SK-N-DZ (cell line): ENCODE measurements at places on chromosomes 1 and 21.

DNA sequence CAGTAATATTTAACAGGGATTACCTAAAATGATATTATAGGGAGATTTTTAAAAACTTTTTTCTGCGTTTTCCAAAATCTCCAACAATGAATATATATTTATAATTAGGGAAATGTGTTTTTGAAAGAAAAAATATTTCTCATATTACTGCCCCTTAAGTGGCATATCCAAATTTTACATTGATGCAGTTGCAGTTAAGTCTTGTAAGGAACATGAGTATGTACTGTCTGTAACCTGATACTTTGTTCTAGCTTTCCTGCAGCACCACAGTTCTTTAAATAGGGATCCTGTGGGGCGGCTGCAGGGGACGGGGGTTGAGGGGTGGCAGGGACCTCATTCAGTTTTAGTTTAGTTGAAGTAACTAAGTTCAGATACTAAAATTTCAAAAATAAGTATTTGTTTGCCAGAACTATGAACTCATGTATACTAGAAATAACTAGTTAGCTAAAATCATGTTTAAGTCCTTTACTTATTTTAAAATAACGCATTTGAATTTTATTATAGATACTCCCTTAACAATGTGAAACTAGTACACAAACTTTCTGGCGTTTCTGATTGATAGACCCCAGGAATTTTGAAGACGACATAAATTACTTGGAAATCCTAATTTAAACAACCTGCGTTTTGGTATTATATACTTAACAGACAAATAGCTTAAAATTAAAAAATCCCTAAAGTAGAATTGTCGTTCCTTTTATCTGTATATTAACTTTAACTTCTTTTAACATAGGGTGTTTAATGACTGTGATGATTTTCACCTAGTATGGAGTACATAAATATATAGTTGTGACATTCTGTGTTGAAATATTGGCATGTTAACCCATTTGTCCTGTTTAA is 639 bp upstream of the DNAJB4 start:
- peak; percentile 59 for DNase-seq

DNA sequence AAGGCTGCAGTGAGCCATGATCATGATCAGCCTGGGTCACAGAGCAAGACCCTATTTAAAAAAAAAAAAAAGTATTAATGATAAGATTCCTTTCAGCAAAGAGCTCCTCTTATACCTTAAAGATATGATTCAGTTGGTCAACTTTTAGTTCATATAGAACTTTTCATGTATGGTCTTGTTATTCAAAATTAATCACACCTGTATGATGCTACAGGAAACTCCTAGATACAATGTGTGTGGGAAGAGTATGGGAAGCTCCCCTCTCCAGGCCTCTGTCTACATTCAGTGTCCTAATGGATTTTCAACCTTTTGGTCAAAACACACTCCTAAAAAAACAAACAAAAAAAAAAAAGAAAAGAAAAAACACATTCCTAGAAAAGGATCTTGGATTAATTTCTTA is 17.1 kb downstream of the MR1 start:
- no peak for DNase-seq

- no peak for DNase-seq
Measured at GRCh38 chr1:97091263-97091662, 369.7 kb downstream of the PTBP2 start.

GRCh38 chr21:29218749-29219148 is 80.0 kb upstream of the BACH1 start:
- DNase-seq, result no peak

GRCh38 chr1:173995475-173995874 is 26.7 kb downstream of the RC3H1 start:
- DNase-seq, result no peak

- DNase-seq, result no peak
Measured at GRCh38 chr1:228825041-228825440, 89.8 kb downstream of the RHOU start.

- DNase-seq, result no peak
Measured at GRCh38 chr1:212951126-212951946, 995 bp downstream of the VASH2 start.

GRCh38 chr1:111465754-111466153 is 8.0 kb upstream of the C1orf162 start:
- DNase-seq, result no peak

DNA sequence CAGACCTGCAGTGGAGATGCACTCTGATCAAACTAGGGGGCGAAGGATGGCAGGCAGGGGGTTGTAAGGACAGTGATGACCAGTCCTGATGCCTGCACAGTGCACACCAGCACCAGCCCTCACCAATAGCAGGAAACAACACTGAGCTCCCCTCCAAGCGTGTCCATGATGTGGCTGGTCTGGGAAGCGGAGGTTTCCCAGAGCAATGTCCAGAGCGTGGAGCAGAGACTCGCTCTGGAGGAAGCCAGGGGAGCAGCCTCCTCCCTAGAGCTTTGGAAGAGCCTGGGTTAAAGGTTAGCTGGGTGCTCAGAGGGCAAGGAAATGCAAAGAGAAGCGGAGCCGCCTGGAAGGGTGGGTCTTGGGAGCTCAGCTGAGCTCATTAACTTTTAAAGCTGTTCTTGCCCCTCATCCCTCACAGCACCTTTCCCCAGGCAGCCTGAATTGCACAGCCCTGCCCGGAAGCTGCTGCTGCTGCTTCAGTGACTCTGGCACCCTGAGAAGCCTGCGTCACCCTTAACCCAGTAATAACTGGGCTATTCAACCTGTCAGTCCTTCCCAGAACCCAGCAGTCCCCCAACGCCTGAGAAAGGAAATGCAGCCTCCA is 162.2 kb upstream of the RAB4A start:
- no peak for DNase-seq

DNA sequence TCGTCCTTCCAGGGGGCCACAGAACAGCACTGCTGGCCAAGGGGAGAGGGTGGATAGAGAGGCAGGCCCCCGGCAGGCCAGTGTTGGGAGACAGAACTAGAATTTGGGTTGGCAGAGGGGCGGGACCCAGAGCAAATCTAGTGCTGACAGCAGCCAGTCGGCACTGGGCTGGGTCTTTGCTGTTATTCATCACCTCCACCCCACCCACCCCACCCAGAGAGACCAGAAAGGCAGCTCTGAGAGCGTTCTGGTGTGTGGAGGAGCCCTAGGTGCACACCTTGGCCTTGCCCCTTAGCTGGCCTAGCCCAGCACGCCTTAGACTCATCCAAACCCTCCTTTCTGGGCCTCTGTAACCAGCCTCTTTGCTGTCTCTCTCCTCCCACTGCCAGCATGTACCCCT is 6.4 kb upstream of the PKP1 start:
- DNase-seq, result no peak

DNA sequence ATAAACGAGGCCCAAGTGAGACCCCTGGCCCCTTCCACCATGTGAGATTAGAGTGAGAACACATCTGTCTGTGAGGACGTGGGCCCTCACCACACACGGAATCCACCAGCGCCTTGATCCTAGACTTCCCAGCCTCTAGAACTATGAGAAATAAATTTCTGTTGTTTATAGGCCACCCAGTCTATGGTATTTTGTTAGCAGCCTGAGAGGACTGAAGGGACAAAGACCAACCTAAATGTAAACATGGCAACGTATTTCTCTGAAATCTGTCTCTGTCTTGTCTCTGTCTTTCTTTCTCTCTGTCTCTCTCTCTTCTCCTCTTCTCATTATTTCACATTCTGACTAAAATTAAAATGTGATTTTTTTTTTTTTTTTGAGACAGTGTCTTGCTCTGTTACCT is 15.6 kb upstream of the IFI44L start:
- DNase-seq, result no peak

DNA sequence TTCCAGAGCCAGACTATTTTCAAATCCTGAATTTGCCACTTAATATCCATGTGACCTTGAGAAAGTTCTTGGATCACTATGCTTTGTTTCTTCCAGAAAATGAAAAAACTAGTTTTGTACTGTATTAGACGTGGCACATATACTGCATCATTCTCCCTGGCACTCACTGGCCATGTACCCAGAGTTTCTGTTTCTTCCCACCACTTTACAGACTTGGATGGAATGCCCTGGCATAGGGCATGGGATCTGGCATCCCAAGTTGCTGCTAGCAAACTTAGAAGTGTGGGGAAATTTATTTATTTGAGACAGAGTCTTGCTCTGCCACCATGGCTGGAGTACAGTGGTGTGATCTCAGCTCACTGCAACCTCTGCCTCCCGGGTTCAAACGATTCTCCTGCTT is 10.0 kb downstream of the KLF18 start:
- DNase-seq, result no peak

DNA sequence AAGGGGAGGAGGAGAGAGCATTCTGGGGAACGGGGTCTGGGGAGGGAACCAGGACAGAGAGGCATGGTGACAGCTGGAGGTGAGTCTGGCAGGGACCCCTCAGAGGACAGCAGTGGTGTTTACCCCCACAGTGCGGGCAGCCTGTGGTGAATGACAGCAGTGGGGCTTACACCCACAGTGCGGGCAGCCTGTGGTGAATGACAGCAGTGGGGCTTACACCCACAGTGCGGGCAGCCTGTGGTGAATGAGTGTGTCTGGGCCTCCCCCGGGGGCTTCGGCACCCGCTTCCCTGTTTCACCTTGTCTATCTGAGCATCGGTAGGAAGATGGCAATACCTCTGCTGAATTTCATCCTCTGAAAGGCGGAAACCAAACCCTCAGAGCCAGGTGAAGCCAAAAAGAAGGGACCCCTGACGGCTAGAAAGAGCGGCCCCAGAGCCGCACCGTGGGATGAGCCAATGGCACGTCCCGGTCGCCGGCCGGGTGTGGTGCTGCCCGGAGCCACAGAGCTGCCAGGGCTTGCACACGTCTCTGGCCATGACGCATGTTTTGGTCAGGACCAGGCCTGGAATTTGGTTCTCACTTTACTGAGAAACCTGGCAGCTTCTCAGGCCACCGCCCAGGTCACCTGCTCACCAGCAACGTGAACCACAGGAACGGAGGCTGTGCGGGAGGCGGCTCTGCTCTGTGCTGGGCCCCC is 54.1 kb downstream of the SIK1 start:
- DNase-seq, result no peak

DNA sequence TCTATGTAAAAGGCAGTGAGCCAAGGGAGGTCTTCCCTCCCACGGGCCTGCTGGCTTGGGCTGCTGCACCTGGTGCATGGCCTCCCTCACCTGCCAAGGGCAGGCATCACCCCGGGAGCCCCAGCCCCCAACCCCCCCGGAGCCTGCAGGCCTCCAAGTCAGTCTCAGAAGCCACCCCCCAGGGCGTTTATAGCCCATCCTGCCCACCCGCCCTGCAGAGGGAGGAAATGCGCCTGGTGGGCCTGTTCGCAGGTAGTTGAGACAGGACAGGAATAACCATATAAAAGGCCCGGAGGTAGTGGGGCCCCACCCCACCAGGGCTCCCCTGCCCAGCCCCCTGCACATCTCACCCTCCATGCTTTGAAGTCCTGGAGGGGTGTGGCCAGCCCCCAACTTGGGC is 18.2 kb upstream of the ARF1 start:
- no peak for DNase-seq
